Muscle of leg (tissue), 16 donors: ENCODE measurements at places on chromosomes 3 and 15. TPM values are rescaled to one million over a fixed set of nuclear protein-coding genes. Genes with fewer than 3 reads are reported as not detected.

- peak; percentile 38 for DNase-seq
Observed at GRCh38 chr3:59866076-59866475, 816.3 kb upstream of the CFAP20DC start.

FAM131A gene
- polyA plus RNA-seq, result 13.1 TPM

DNA sequence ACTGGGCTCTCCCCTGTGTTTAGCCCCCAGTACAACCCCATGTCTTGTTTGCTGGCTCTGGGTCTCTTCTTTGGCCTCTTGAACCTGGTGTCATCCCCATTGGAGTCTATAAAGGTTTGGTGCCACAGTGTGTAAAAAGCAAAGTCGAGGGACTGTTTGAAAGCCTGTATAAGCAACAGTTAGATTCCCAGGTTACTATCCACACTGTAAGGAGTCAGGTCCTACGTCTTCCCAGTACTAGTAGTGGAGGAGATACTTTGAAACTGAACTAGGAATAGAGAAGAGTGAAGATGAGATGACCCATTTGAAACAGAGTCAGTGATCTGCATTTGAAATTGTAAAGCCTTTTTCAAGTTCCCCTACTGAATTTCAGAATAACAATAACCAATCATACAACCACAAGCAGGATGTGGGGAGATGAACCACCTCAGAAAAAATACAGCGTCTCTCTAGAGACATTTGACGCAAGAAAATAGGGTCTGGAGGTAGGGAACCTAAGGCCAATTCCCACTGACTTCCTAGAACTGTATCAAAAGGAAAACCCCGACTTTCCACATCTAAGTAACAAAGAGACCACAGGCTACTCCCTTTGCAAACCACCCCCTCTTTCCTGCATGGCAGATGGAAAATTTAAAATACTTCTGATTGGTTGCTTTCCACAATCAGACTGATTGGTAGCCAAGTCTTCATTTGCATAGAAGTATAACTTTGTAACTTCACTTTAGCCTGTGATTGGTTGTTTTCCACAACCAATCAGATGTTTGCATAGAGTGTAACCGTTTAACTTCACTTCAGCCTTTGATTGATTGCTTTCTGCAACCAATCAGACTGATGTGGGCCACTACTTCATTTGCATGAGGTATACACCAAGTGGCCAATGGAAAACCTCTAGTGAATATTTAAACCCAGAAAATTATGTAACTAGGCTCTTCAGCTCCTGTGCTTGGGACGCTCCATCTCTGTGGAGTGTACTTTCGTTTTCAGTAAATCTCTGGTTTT, 49.9 kb upstream of the NEDD4 start:
- peak; percentile 74 for DNase-seq

- DNase-seq, result peak; percentile 1
Observed at GRCh38 chr3:117350371-117350770, 640.8 kb downstream of the TUSC7 start.

DNA sequence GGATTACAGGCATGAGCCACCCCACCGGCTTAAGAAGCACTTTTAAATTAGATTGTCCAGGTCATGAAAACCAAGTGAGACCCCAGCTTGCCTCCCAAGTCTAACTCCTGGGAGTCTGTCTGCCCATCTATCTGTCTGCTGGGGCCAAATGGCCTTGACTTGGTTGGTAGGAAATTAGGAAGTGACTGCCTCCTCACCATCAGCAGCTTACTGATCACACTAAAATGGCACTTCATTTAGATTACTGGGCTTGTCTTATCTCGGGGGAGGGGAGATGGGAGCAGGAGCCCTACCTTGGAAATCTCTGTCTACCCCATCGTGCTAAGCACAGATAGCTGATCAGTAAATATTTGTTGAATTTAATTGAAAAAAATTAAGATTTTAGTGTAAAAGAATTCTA, 5.6 kb upstream of the LRRC2 start:
- no peak for DNase-seq

GRCh38 chr3:14846226-14846880, 27.6 kb downstream of the FGD5 start:
- no peak for DNase-seq

ULK4 gene
- 2.6 TPM for polyA plus RNA-seq

DNA sequence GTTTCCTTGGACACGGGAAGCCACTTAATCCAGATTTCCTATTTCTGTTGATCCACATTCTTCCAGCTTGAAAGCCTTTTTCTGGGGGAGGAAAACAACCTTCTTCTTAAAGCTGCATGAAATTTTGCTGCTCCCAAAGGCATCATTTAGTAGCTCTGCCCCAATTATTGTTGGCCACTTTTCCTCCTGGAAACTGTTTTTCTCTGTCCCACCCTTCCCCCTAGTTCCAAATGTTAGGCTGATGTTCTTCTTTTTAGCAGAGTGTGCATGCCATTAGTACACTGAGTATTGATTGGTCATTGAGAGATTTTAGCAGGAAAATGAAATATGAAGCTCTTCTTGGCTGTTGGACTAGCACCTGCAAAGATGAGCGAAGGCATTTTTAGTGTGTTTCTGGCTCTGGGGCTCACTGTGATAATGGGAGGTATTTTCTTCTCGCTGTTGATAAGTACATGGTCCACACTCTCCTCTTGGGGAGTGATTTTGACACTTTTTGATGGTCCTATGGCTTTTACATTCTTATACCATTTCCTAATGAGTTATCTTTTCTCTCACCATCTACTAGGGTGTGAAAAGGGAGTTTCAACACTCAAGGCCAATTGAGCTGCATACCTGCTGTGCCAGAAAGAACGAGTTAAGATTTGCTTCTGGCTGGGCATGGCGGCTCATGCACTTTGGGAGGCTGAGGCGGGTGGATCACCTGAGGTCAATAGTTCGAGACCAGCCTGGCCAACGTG, 200.5 kb downstream of the PTPRG start:
- DNase-seq, result peak; percentile 93

IMPG2 gene
- polyA plus RNA-seq, result 0.90 TPM

GRCh38 chr3:186668426-186668825, 2.6 kb downstream of the HRG start:
- DNase-seq, result no peak

REC114 gene
- 0.14 TPM for polyA plus RNA-seq

- DNase-seq, result no peak
Observed at GRCh38 chr3:104952146-104952972, 414.4 kb upstream of the ALCAM start.

GRCh38 chr3:5576277-5577011, 388.9 kb downstream of the EDEM1 start:
- DNase-seq, result no peak

DNA sequence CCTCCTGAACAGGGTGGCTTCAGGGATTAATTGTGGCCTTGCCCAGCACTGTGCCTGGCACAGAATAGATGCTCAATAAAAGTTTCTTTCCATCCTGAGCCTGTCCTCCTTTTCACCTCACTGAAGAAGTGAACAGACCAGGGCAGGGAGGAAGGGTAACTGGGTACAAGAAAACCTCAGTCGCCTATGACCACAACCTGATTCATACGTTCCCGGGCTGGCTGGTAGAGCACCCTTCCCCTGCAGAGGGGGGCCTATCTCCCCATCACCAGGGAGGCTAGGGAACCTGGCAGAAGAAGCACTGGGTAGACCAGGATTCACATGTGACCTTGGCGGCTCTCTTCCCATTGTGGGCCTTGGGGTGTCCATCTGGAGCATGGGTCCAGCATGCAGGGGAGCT, 27.8 kb upstream of the CACNA2D2 start:
- DNase-seq, result no peak

GRCh38 chr15:75307778-75308390, 25.2 kb downstream of the GOLGA6D start:
- DNase-seq, result no peak

DNA sequence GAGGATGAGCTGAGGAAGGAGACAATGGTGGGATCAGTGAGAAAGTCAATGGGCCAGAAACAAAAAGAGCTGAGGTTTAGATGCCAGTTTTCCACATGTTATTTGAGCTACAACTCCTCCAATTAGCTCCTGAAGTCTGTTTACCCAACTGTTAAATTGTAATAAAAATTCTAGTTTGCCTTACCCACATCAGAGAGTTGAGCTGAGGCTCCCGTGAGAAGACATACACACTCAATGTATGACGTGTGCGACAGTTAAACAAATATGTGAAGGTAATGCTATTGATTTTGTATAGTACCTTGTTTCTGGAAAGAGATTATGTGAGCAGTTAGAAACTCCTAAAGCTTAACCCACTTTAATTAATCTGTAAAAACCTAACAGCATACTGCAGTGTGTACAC, 318.1 kb upstream of the GRM7 start:
- DNase-seq, result no peak

GRCh38 chr15:41115652-41116115, 396 bp downstream of the INO80 start:
- peak; percentile 73 for DNase-seq

DNA sequence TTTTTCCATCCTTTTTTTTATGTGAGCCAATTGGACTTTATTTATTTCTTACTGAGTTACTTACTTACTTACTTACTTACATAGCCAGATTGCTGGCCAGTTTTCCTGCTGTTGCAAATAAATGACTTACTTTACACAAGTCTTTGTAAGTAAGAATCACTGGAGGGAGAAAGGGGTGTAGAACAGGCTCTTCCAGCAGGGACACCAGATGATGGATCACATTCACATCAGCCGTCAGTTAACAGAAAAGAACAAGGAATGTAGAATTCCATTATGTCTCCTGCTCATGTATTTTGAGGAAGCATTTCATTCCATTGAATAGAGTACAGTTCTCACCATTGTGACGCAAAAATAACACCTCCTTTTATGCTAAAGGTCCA, 188.6 kb downstream of the FNDC3B start:
- DNase-seq, result peak; percentile 88

NEK10 gene
- 1.7 TPM for polyA plus RNA-seq

GRCh38 chr15:51096976-51097375, 2.3 kb upstream of the TNFAIP8L3 start:
- DNase-seq, result no peak

GRCh38 chr15:89171136-89172072, 50.0 kb downstream of the RLBP1 start:
- DNase-seq, result peak; percentile 45

IL17RB gene
- 3.4 TPM for polyA plus RNA-seq

DNA sequence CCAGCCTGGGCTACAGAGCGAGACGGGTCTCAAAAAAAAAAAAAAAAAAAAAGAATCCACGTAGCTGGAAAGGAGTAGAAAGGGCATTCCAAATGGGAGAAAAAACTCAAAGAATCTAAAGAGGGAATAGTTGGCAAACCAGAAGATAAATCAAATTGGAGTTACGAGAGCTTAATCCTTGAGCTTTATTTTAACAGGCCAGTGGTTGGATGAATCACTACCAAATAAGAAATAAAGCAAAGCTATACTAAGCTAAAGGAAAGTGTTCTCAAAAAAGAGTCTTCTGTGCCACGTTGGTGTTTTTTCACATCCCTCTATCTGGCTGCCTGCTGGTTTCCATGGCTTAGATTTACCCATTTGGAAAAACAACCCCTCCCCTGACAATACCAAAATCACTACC, 14.0 kb downstream of the VGLL4 start:
- DNase-seq, result peak; percentile 40

HIGD2B gene
- not detected for polyA plus RNA-seq

DNA sequence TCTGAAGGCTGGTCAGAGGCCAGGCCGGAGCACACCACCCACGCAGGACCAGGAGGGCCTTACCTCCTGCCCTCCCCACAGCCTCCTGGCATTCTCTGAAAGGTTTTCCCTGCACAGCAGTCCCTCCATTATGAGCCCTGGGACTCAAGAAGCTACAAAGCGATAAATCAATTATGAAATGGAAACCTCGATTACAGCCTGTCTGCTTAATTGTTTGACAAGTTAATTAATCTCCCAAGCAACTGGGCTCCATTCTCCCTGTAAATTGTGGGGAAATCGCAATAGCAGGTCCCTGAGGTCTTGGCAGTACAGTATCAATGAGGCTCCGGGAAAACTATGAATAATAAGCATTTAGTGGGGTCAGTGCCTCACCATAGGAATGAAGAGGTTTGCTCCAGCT, 683.5 kb downstream of the NTRK3 start:
- no peak for DNase-seq

GRCh38 chr15:68542771-68543164, 36.0 kb upstream of the CORO2B start:
- no peak for DNase-seq

GRCh38 chr3:136261826-136262225, 11.7 kb downstream of the PCCB start:
- DNase-seq, result no peak

RLBP1 gene
- not detected for polyA plus RNA-seq

DNA sequence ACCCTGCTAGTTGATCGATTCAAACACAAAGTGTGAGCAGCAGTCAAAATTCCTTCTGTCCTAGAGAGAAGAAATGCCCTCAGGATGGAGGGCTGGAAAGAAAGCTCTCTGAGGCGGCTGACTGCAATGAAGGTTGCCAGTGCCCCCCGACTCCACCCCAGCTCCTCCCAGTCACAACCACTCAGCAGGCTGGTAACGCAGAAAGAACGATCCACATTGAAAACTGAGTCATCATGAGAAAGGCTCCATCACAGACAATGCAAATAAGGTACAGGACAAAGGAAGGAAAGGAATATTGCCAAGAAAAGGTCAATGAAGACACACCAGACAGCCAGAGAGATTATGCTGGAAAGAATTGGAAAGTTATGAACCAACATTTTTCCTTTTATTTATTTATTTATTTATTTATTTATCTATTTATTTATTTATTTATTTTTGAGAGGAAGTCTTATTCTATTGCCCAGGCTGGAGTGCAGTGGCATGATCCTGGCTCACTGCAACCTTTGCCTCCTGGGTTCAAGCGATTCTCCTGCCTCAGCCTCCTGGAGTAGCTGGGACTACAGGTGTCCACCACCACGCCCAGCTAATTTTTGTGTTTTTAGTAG, 17.4 kb upstream of the VGLL4 start:
- no peak for DNase-seq

DNA sequence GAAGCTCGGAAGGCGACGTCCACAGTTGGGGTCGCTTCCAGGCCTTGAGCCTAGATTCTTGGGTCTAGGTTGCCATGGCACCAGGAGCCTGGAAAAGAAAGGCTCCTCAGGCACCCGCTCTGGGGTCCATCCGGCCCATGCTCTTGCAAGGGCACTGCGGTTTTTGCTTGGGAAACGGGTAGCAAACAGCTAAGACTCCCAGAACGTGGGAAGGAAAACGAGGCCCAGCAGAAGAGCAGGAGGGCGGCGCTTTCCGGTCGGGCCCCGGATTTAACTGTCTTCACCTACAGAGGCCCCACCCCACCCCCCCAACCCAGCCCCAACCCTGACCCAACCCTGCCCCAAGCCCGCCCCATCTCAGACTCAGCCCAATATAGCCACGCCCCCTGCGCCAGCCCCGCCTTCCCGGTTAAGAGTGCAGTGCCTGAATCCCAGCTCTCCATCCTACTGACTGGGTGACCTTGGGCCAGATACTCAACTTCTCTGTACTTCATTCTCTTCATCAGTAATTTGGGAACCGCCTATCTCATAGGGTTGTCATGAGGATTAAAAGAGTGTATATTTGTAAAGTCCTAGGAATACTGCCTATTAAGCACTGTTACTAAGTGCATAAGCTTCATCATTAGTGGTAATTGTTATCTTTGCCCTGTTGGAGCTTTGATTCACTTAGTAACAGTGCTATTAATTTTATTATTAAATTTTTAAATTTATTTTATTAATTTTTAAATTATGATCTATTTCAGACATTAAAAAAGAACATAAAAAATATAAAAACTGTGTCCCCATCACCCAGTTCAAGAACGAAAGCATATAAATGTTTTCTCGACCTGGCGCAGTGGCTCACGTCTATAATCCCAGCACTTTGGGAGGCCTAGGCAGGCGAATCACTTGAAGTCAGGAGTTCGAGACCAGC, 28.4 kb upstream of the SMAD6 start:
- DNase-seq, result no peak

UQCRC1 gene
- polyA plus RNA-seq, result 201 TPM

- no peak for DNase-seq
Observed at GRCh38 chr3:31962801-31963205, 18.3 kb downstream of the OSBPL10 start.

GRCh38 chr3:176690083-176690869, 507.0 kb downstream of the TBL1XR1 start:
- no peak for DNase-seq

COL6A5 gene
- polyA plus RNA-seq, result 0.07 TPM
